ENCODE measurements at places on chromosomes 4 and X.

DNA sequence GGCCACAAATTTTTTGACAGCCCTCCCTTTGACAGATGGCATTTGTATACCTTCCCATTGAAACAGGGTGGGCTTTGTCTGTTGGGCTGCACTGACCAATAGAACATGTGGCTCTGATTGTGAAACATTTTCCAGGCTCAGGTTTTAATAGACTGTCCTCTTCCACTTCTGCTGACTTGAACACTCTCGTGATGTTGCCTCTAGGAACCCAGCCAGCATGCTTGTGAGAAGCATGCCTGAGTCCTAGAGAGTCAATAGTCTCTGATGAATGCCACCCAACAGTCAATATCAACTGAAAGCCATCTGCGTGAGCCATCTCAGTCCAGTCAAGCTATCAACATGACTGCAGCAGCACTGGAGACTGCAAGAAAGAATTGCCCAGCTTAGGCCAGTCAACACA lies 290.0 kb downstream of the SLC7A11 start:
- no peaks in the 10 kb centered on the region for H3K27me3 ChIP-seq
- no peaks in the 10 kb centered on the region for H3K4me1 ChIP-seq
- no peak for DNase-seq
- H3K27ac ChIP-seq = no peak overlapping the region
- no peaks in the 10 kb centered on the region for H3K36me3 ChIP-seq

DNA sequence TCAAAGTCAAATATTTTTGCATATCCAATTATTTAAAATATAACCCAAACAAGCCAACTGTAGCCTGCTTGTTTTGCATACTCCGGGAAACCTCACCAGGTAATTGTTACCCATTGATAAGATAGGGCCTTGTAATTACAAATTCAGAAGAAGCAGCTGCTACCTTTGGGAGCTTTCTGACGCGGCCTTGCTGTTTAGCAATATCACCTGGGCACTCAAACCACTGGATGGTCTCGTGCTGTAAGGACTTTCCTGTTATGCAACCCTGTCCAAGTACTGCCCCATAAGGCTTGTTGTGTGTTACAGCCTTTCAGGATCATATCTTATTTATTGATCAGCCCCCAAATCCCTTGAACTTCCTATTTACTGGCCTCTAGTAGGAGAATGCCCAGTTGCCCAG lies 52.1 kb downstream of the HS3ST1 start:
- H3K36me3 ChIP-seq = no peaks in the 10 kb centered on the region
- H3K4me3 ChIP-seq = no peak overlapping the region
- no peak for DNase-seq

DNA sequence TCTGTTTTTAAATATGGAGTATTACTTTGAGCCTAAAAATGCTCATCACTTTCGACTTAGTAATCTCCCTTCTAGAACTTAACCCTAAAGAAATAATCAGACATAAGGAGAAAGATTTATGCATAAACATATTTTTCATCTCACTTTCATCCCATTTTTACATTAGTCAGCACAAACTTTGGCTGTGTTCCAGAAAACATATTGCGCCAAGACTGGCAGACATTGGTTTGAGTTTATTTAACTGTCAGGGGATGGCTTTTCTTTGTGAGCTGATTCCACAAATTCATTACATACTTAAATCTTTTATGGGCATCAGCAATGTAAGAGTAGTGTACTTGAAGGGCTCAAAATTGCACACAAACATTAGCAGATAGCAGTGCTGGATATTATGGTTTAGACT lies 23.7 kb downstream of the MAOA start:
- no peak overlapping the region for H3K4me3 ChIP-seq
- no peaks in the 10 kb centered on the region for H3K27me3 ChIP-seq
- H3K4me1 ChIP-seq = no peaks in the 10 kb centered on the region
- H3K36me3 ChIP-seq = no peaks in the 10 kb centered on the region

GRCh38 chrX:46386511-46386910 lies 158.7 kb downstream of the ZNF674 start:
- no peaks in the 10 kb centered on the region for H3K4me1 ChIP-seq
- no peak overlapping the region for H3K27ac ChIP-seq
- H3K27me3 ChIP-seq = no peaks in the 10 kb centered on the region
- DNase-seq = no peak

DNA sequence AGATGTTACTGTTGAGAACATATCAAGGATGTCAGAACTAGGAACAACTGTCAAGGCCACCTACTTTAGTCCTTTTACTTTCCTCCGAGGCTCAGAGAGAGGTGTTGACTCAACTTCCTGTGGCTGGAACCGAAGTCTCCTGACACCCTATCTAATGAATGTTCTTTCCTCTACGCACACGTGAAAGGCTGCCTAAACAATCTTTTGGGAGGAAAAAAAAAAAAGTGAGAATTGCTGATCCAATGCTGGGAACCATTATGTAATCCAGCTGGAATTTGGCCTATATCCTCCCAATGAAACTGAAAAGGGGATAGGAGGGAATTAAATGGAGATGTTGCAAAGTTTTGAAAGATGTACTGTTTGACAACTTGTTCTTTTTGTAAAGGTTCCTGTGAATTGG lies 8.3 kb upstream of the MAP7D3 start:
- no peak for DNase-seq
- H3K27me3 ChIP-seq = no peaks in the 10 kb centered on the region
- no peaks in the 10 kb centered on the region for H3K36me3 ChIP-seq
- no peak overlapping the region for H3K4me3 ChIP-seq
- no peak overlapping the region for H3K27ac ChIP-seq

DNA sequence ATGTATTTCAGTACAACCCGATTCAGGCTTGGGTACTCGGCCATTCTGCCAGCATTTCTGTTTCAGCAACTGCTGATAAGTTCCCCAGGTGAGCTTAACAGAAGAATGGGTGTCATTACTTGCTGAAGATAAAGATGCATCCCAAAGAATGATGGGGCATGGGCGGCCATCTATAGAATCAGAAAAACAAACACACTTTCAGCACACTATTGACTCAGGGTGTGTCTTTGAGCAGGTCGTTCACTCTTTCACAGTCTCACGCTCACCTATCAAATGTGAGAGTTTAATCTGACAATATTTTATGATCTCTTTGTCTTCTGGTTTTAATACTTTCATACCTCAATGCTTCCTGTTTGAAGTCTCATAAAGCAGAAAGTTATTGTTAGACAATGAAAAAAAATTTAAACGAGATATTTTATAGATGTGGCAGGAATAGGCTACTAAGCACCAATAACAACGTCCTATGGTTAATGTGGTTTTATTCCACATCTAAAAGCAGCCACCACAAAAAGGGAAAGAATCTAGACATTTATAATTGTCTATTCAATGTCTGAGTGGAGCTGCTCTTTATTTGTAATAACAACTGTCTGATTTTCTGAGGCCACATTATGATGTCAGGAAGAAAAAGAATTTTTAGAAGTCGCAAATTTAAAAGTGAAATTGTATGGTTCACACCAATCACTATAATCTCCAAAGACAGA lies 17.0 kb downstream of the GASK1B start:
- H3K4me1 ChIP-seq = no peaks in the 10 kb centered on the region
- H3K27me3 ChIP-seq = no peaks in the 10 kb centered on the region
- no peak for DNase-seq
- H3K4me3 ChIP-seq = no peak overlapping the region
